Astrocyte (in vitro differentiated cells and primary cell): ENCODE measurements at places on chromosomes 4 and X. TPM values are rescaled to one million over a fixed set of nuclear protein-coding genes. Genes with fewer than 3 reads are reported as not detected.

SEPTIN6 gene
- 24.7 and 25.3 TPM in 2 replicates for total RNA-seq

EGFL6 gene
- total RNA-seq = 0.18 TPM in 1 of 2 replicates, not detected in the other

CCDC149 gene
- total RNA-seq = 10.2 and 13.8 TPM in 2 replicates

SEPSECS gene
- total RNA-seq = 3.8 and 4.2 TPM in 2 replicates

ANXA10 gene
- 0.46 TPM in 1 of 2 replicates, not detected in the other for total RNA-seq

PLCXD1 gene
- total RNA-seq = 20.3 and 25.9 TPM in 2 replicates

MAGEB1 gene
- total RNA-seq = not detected in 2 replicates

CT55 gene
- not detected in 2 replicates for total RNA-seq

CCNG2 gene
- total RNA-seq = 53.3 and 54.7 TPM in 2 replicates

TMPRSS11A gene
- total RNA-seq = not detected in 2 replicates

UVSSA gene
- 14.2 and 14.8 TPM in 2 replicates for total RNA-seq

PRR32 gene
- total RNA-seq = not detected in 2 replicates

ARR3 gene
- not detected in 2 replicates for total RNA-seq

UGT2A1 gene
- not detected in 2 replicates for total RNA-seq

HTATSF1 gene
- 29.1 and 33.1 TPM in 2 replicates for total RNA-seq

SPANXN4 gene
- total RNA-seq = not detected in 2 replicates

PCSK1N gene
- total RNA-seq = 62.0 and 65.0 TPM in 2 replicates

CT45A3 gene
- not detected in 2 replicates for total RNA-seq

TRIM60 gene
- total RNA-seq = not detected in 2 replicates

AREG gene
- total RNA-seq = 0.79 and 1.5 TPM in 2 replicates

MAGEA2B gene
- 1.2 and 2.9 TPM in 2 replicates for total RNA-seq

MAGEC1 gene
- total RNA-seq = not detected in 2 replicates

MMAA gene
- 8.5 and 10.4 TPM in 2 replicates for total RNA-seq

C4orf36 gene
- total RNA-seq = not detected in 2 replicates

DMRTC1 gene
- total RNA-seq = not detected in 2 replicates

PRKG2 gene
- total RNA-seq = 0.23 and 0.29 TPM in 2 replicates

TIGD2 gene
- 5.1 and 5.3 TPM in 2 replicates for total RNA-seq

PJA1 gene
- 26.9 and 28.9 TPM in 2 replicates for total RNA-seq

FRMPD3 gene
- 2.3 and 2.8 TPM in 2 replicates for total RNA-seq

PCDH10 gene
- total RNA-seq = 9.1 and 12.5 TPM in 2 replicates

CD99 gene
- total RNA-seq = 436 and 448 TPM in 2 replicates

NSDHL gene
- total RNA-seq = 25.5 and 34.2 TPM in 2 replicates

CHIC1 gene
- total RNA-seq = 9.5 and 11.9 TPM in 2 replicates

PABPC4L gene
- total RNA-seq = 0.58 and 0.66 TPM in 2 replicates
